Lung microvascular endothelial cell (primary cell): ENCODE measurements at places on chromosomes 5 and 9.

DNA sequence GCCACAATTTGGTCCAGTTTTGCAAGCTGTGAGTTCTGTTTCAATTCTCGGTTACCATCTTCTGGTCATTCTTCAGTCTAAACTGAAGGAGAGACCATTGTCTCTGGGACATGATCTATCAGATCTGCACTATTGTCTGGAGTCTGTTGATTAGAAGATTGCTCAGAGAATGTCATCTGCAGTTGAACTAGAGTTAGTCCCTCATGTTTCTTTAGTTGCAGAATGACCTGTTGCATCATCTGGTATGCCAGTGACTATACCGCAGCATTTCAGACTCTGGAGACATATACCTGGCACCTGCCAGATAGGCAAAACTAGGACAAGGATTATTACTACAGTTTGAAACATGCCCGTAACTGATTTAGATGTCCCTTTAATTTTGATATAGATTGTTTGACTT is 194.8 kb downstream of the LRRC70 start:
- DNase-seq = no peak

DNA sequence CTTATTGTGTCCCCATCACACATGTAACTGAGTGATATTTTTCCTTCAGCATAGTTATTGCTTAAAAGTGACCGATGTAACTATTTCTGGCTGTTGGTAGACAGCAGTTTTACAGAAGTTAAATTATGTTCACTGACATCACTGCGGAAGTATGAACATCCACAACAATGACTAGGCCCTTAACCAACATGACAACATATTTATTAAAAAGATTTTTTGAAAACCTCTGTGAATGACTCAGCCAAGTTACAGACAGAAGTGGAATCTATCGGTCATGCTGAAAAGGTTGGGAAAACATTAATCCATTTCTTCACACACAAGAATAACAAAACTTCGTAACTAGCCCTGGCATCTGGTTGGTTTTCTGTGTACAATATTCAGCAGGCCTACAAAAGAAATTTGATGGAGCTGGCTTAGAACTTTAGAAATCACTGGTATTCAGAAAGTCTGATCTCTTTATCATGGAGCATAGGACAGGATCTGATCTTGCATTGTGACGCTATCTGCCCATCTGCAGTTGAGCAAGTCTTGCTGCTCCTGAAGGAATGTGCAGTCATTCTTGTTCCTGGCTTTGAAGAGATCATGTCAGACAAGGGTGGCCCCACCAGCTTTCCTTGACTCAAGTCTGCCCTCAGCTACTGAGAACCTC is 6.5 kb downstream of the GLIS3 start:
- DNase-seq = peak; percentile 97

- no peak for DNase-seq
Observed at GRCh38 chr9:121107881-121108280, 33.1 kb downstream of the CNTRL start.

GRCh38 chr9:130530938-130531337 is 48.4 kb upstream of the FUBP3 start:
- DNase-seq = peak; percentile 21

DNA sequence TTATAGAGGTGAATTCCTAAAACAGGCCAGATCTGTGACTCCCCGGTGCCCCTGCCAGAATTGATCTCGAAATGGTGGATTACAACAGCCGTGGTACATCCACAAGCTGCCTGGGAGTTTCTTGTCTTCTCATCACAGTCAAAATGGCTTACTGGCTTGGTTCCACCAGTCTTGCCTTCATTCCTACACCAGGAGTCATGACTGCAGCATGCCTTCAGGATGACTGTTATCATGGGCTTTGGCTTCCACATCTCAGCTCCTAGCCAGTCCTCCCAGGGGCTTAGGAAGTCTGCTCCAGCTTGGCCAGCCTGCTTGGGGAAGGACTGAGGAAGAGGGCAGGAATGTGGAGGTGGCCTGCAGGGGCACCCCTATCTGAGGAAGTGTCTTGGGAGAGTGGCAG is 132.9 kb upstream of the NR3C1 start:
- peak; percentile 70 for DNase-seq

GRCh38 chr9:73023025-73023541 is 70.2 kb upstream of the ALDH1A1 start:
- peak; percentile 88 for DNase-seq

DNA sequence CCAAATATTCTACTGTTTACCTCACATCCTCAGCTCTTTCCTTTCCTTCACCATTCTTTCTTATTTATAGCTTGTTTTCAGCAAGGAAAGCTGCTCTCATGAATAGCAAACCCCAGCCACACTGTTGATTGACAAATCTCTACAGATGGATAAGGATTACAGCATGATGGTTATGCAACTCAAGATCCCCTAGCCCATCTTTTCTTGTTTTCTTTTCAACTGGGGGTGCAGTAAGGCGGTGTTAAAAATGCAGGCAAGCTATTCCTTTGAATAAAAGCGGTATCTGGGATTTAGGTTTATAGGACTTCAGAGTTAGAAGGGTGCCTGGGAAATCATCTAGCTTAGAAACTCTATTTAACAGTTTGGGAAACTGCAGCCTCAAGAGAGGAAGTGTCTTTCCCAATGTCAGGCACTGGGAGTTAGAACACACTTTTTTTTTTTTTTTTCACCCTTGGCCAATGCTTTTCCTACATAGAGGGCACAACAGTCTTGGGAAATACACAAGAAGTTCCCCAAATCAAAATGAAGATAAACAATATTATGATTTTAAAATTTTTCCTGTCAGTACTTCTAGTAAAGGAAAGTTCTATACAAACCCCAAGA is 2.6 kb downstream of the SPARC start:
- DNase-seq = no peak

- no peak for DNase-seq
Observed at GRCh38 chr5:98968056-98968564, 39.3 kb upstream of the CHD1 start.

GRCh38 chr5:61612431-61612830 is 280.4 kb downstream of the ZSWIM6 start:
- DNase-seq = no peak

DNA sequence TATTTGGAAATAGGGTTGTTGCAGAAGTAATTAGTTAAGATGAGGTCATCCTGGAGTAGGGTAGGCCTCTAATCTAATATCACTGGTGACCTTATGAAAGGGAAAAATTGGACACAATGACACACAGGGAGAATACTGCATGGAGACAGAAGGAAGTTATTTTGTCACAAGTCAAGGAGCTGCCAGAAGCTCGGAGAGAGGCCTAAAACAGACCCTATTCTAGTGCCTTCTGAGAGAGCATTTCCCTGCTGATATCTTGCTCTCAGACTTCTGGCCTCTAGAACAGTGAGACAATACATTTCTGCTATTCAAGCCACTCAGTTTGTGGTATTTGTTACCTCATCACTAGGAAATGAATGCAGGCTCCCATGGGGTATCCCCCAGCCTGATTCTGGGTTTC is 332.9 kb downstream of the CSNK1G3 start:
- DNase-seq = no peak

- DNase-seq = peak; percentile 47
Observed at GRCh38 chr9:3962971-3963642, 336.8 kb downstream of the GLIS3 start.

DNA sequence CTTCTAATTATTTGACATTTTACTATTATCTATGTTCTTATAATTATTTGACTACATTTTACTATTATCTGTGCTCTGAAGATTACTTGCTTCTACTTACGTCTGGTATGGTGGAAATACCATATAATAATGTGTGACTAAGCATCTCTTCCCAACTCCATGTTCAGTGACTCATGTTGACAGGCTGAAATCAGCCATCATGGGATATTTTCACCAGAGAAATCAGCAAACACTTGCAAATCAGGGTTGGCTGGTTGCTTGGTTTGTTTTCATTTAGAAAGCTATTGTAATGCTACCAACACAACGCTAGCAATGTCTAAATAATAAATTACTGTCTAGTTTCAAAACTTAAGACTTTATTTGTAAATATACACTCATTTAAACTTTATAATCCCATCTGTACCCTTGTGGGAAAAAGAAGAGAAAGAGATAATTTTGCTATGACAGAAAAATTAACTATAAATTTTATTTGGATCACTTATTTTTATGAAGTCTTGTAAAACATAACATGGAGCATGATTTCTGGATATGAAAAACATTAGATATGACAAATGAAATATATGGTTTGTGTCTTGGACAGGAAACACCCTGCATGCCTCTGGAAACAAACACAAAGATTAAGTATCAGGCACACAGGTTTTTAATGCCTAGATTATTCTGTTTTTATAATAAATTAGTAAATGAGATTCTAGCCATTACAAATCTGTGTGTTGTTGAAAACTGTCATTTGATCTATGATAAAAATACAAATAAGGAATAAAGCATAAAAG is 337.6 kb downstream of the BNC2 start:
- peak; percentile 92 for DNase-seq

DNA sequence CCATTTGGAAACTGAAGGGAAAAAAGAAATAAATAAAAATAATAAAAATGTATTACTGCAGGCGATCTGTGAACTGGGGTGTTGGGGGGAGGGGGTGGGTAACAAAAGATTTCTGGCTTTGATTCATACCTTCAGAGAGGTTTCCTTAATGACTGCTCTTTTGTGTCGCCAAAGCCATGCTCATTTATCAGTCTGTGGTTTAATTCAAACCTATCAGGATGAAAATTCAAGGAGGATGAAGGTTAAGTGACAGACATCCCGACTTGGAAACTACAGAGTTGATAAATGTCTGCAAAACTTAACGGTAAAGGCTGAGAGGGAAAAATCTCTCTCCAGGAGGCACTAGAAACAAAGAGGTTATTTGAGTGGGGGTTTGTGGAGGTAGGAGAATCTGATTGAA is 278.2 kb downstream of the PSAT1 start:
- DNase-seq = no peak

DNA sequence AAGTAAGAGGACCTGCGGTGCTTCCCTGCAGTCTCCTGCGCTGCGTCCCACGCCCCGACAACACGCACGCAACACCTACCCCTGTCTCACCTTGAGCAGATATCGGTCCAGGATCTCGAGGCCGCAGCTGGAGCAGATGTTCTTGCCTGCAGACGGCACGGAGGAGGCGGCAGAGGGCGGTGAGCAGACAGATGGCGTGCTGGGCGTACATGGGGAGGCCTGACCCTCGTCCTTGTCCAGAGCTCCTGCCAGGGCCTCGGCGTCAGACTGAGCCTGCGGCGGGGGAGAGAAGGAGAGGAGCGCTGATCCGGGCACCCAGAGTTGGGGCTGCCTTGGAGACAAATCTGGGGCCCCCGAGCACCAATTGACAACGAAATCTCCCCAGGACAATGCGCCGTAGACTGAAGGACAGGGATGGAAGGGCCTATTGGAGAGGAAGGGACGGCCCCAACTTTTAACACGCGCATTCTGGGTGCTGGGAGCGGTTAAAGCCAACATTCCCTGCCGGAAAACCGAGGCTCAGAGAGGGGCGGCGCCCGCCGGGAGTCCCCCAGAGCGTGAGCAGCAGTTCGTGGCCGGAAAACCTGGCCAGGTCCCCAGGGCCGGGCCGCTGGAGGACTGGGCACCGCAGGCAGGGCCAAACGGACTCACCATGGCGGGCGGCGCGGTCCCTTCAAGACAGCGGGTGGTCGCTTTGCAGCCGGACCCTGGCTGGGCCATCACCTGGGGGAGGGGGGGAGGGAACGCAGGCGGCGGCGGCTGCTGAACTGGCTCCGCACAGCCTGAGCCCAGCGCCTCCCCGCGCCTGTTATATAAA is 1.8 kb downstream of the LHX6 start:
- peak; percentile 54 for DNase-seq

- peak; percentile 81 for DNase-seq
Observed at GRCh38 chr9:14428781-14429230, 114.9 kb upstream of the NFIB start.

DNA sequence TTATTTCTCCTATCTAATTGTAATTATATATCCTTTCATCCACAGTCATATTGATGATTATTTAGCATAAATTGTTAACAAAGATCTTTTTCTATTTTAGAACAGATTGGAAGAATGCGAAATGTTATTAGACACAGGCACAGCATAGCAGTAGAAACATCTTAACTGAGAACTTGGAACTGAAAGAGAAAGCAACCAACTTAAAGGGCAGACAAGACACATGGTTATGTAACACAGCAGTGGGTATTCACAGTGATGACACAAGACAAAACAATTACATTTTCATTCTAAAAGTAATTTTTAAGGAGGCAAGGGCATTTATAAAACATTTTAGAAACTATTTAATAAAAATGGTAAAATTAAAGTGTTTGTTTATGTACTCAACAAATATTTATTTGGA is 57.7 kb upstream of the MEF2C start:
- DNase-seq = no peak

DNA sequence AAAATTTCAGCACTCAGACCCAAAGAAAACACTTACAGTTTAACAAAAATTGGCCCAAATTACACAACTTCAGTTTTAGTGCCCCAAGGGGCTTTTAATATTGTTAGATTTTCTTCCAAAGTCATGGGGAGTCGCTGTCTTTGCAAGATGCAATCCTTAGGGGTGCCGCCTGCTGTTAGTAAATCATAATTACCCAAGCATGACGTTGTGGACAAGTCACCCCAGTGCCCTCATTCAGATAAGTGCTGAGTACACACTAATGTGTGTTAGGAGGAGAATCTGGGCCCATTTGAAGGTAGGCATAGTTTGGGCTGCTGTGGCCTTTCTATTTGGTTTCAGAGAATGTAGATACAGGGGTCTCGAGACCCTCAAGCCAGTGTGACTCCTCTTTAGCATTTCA is 138.1 kb downstream of the SV2C start:
- no peak for DNase-seq

GRCh38 chr5:109743041-109743531 is 53.4 kb downstream of the MAN2A1 start:
- peak; percentile 71 for DNase-seq

DNA sequence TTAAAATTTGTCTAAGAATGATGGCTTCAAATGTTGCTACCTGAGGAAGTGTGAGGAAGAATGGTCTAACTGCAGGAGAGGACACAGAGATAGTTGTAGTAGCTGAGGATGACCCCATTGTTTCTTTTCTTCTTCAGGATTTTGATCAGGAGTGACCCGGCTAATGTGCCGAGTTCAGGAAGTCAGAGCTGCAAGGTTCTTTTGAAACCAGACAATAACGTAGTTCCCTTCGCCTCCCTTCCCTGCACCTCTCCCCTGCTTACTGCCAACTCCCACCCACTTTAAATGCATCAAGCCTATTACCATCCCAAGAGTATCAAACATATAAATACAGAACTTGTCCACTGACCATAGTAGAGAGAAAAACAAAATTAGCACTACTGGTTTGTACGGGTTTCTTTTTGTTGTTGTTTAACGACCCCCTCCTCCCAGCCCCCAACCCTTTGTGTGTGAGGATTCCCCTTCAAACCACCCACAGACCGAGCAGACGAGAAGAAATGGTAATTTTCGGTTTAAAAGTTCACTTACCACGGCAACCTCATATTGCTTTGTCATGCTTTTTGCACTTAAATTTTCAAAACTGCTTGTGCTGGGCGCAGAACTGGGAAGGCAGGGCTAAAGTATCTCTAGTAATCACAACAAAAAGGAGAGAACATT is 23.5 kb upstream of the ELAVL2 start:
- DNase-seq = no peak

DNA sequence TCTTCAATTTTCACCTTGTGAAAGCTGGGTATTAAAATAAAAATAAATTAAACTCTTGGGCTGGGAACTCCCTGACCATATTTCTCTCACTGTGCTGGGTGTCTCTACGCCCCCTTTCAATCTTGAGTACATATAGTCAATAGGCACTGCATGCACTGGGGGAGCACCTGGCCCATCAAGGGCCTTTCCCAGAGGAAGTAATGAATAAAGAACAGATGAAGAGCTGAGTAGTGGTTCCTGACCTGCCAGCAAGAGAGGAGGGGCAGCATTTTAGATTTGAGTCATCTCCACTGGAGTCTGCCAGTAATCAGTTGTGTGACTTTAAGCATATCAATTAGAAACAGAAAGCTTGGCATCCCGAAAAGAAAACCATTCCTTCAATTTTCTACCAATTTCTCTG is 6.2 kb downstream of the MAPKAP1 start:
- peak; percentile 57 for DNase-seq
